CD4-positive, alpha-beta T cell treated with Interleukin-4 for 1 hour (primary cell): ENCODE measurements at places on chromosomes 16 and 17.
A peak's percentile ranks its signal among the peaks of the same experiment; 100 is the strongest.

GRCh38 chr16:8874388-8874787 lies 5.6 kb upstream of the CARHSP1 start:
- DNase-seq, result no peak

DNA sequence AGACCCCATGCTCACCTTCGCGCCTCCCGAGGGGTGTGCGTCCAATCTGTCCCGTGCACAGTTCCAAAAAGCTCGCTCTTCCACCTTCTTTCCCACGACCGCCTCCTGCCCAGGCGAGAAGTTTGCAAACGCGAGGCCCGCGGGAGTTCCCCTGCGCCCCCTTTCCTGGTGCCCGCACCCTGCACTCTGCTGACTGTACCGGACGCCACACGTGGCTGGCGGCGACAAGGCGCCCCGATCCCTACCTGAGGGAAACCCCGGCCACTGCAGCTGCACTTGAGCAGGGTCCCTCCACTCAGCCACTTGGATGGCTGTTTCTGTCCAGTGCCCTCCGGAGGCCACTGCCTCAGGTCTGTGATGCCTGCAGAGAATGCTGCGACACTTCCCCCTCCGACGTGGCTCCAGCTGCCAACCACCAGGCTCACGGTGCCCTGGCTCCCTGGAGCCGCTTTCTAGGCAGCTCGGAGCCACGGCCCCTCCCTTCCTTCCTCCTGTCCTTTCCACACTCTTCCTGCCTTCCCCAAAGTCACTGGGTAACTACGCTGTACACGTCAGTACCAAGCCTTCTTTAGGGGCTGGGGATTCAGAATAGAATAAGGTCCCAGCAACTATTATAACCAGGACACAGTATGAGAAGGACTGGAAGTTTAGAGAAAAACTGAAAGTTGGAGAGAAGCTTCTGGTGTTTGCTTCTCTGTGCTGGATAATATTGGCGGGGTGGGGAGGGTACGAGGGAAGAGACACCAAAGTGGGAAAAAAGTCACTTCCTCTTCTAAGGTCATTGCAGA lies at the start of gene MLKL:
Gene MLKL, minus strand, starts transcription at position 425 of the 788 bp plus-strand sequence. CDS start 5,105 bp downstream, outside the sequence.
- DNase-seq, result peak; percentile 61

DNA sequence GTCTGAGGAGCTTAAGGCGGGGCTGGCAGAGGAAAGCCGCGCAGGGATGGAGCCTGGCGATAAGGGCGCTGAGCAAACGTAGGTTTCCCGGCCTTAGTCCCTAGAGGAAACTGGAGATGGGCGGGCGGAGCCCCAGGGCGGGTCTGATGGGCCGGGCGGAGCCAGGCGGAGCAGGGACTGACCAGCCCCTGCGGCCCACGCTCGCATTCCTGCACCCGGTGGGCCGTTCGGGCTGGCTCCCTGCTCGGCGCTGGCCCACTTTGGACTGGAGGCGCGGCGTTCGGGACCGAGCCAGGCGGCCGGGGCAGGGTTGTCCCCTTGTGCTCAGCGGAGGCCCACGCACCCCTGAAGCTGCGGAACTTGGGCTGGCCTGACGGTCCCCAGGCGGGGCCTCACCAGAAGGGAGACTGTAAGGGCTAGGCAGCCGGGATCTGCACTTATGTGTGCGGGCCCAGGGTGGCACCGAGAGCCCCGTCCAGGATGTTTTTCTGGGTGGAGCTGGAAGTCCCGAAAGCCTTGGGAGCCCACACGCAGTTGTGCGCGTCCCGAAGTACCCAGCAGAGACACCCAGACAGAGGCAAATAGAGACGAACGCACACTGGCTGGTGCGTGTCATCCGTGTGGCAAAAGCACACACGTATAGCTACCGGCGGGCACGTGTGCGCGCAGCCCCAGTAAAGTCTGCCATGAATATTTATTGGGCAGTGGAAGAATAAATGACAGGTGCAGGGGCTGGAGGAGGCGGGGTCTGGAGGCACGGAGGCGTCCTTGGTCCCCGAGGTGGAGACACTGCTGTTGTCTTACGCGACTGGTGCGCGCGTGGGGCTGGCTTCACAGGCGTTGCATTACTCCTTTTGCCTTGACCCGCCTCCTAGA lies 1.4 kb downstream of the PYDC1 start:
- no peak for DNase-seq

- no peak for DNase-seq
Measured at GRCh38 chr16:68921637-68922036, 78.3 kb downstream of the TANGO6 start.

- DNase-seq, result no peak
Measured at GRCh38 chr17:12352127-12352526, 313.6 kb upstream of the MYOCD start.

GRCh38 chr16:72666267-72666666 lies 381.7 kb downstream of the ZFHX3 start:
- DNase-seq, result peak; percentile 8

- DNase-seq, result peak; percentile 8
Measured at GRCh38 chr16:47523342-47524006, 62.3 kb downstream of the PHKB start.

- DNase-seq, result no peak
Measured at GRCh38 chr17:46121841-46122485, 71.3 kb downstream of the KANSL1 start.

DNA sequence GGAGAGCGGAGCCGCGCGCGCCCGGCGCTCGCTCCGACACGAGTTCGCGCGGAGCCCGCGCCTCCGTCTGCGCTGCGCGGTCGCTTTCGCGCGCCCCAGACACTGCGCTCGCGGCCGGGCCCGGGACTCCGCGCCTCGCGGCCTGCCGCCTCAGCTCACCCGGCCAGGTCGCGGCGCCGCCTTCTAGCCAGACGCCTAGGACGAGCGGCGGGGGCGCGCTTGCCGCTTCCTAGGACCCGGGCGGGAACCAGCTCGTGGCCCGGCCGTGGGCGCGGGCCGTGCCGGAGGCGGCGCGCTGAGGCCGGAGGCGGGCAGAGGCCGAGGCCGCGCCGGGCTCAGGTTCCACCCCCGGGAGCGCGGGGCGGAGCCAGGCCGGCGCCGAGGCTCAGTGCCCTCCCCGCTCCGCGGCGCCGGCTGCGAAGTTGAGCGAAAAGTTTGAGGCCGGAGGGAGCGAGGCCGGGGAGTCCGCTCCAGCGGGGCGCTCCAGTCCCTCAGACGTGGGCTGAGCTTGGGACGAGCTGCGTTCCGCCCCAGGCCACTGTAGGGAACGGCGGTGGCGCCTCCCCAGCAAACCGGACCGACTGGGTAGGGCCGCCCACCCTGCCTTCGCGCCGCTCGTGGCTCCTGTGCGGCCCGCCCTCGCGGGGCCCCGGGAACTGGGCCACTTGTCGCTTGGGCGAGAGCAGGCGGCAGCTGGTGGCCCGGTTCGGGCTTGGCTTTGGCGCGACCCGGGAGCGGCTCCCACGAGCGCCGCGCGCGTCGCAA lies at the start of gene SPHK1:
Gene SPHK1, plus strand, starts transcription at position 388 of the 765 bp plus-strand sequence. CDS start 1,036 bp downstream, outside the sequence.
- peak; percentile 54 for DNase-seq

DNA sequence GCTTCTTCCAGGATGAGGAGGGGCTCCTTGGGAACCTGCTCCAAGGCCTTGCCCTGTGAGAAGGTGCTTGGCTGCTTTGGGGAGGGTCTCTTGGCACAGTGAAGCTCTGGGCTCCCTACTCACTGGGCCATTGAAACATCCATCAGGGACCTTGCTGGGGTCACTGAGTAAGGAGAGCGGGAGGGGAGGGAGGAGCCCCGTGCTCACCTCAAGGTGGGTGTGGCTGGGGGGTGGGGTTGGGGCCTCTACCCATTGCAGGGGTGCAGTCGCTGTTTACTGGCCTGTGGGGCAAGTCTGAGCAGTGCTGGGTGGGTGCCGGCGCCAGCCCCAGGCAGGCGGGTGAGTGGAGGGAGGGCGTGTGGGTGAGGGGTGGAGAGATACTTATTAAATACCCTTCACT lies 9.9 kb downstream of the TNS4 start:
- DNase-seq, result no peak

- peak; percentile 60 for DNase-seq
Measured at GRCh38 chr16:22194707-22195444, 11.2 kb upstream of the EEF2K start.

DNA sequence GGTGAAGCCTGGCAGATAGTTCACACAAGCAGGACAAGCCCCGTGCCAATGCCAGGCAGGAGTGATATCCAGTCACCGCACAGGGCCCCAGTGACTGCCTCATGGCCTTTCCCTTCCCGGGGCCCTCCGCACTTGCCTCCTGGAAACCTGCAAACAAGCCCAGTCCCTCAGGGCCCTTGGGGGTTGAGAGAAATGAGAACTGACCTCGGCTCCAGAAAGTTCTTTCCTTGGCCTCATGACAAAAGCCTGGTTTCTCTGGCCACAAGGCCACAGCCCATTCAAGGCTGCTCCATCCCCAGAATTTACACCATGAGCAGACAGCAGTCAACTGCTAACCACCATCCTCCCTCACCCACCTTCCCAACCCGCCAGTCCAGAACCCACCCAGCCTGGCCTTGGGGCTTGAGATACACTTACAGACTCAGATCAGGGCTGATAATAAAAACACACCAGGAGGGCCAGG lies 77.6 kb downstream of the CCDC182 start:
- DNase-seq, result no peak

GRCh38 chr16:57479205-57479975 lies 6.9 kb downstream of the DOK4 start:
- DNase-seq, result no peak

- peak; percentile 72 for DNase-seq
Measured at GRCh38 chr17:7220593-7221277, 997 bp downstream of the ACADVL start.

DNA sequence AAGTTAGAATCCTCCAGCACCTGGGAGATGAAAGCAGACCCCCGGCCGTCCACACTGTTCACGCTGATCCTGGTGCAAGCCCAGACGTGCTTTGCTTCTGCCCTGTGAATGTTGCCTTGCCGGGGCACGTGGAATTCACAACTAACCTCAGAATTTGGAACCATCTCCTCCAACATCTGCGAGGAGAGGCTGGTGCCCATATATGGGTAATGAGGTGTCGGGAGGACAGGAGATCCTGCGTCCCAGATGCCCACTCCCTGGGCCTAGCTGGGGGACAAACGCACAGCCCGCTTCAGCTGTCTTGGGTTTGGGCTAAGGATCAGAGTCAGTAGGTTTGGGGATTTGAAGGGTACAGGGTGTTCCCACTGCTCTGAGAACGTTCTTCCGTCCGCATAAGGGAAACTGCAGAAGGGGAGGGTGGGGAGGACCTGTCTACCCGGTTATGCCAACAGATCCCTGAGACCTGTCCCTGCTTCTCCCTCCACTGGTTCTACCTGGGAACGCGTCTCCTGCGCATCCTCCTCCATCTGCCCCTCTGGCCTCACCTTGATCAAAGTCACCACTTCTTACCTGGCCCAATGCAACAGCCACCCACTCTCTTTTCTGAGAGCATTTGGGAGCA lies 14.1 kb downstream of the PPL start:
- DNase-seq, result no peak

DNA sequence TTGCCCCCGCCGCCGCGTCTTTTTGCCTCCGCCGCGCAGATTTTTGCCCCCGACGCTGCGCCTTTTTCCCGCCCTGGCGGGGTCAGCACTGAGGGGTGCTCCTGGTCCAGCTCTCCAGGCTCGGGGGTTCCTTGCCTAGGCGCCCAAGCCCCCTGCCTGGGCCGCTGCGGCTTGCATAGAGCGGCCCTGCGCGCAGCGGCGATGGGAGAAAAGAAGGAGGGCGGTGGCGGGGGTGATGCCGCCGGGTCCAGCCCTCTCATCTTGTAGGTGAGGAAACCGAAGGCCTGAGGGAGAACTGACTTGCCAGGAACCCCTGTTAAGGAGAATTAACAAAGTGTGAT lies 330.8 kb upstream of the WSB1 start:
- no peak for DNase-seq

- DNase-seq, result no peak
Measured at GRCh38 chr16:11217651-11218603, 38.1 kb downstream of the SOCS1 start.

- no peak for DNase-seq
Measured at GRCh38 chr17:44677136-44677535, 12.4 kb downstream of the CCDC43 start.

DNA sequence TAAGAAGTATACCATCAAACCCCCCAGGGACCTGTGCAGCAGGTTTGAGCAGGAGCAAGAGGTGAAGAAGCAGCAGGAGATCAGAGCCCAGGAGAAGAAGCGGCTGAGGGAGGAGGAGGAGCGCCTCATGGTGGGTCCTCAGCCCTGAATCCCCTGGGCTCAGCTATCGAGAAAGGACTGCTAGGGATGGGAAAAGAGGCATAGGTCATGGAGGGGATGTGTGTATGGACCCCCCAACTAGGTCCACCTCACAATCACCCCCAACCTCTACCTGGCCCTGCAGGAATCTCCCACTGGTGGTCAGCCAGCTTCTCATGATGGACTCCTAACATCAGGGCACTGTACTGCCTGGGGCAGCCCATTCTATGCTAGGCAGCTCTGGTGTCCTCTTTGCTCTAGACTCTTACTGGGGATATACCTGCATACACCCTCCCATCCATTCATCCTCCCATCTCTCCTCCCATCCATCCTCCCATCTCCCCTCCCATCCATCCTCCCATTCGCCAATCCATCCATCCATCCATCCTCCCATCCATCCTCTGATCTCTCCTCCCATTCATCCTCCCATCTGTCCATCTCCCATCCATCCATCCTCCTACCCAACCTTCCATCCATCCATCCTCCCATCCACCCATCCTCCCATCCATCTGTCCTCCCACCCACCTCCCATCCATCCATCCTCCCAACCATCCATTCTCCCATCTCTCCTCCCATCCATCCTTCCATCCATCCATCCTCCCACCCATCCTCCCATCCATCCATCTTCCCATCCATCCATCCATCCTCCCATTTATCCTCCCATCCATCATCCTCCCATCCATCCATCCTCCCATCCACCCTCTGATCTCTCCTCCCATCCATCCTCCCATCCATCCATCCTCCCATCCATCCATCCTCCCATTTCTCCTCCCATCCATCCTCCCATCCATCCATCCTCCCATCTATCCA lies 10.6 kb downstream of the DRC7 start:
- DNase-seq, result no peak

GRCh38 chr16:26700250-26700649 lies 366.5 kb upstream of the C16orf82 start:
- no peak for DNase-seq

DNA sequence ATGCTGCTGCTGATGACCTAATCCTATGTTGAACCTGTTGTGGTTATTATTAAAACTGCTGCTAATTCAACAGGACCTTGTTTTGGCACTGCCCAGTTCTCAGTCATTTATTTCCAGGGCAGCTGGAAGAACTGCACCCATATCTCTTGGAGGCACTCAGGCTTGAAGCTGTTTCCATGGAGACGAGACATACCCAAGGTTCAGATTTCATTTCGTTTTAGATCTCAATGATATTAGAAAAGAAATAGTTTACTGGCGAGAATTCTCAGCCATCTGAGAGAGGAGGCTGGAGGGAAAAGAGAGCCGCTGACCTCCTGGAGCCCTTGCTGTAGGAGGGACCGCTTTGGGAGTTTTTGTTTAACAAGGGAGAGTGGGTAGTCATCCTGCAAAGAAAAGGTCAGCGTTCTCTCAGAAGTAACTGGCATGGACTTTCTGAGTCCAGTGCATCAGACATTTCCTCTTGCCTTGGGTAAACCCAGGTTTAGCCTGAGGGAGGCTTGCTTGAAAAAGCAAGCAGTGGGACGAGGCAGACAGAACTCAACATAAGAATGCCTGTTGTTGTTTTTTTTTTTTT lies 75.4 kb downstream of the YPEL2 start:
- no peak for DNase-seq
